Caki2 (cell line): ENCODE measurements at places on chromosomes 2 and 18. TPM values are rescaled to one million over a fixed set of nuclear protein-coding genes. Genes with fewer than 3 reads are reported as not detected.

OR6B2 gene
- total RNA-seq: not detected in 2 replicates

MGAT4A gene
- 1.8 and 2.7 TPM in 2 replicates for total RNA-seq

BCL11A gene
- total RNA-seq: not detected in 2 replicates

PDE11A gene
- 0.57 and 1.3 TPM in 2 replicates for total RNA-seq

CREG2 gene
- 3.7 and 5.2 TPM in 2 replicates for total RNA-seq

GALNT13 gene
- total RNA-seq: not detected in 2 replicates

C1GALT1C1L gene
- 3.0 and 4.1 TPM in 2 replicates for total RNA-seq

HTR2B gene
- 0.12 and 0.51 TPM in 2 replicates for total RNA-seq
